Spinal cord (tissue), 10 donors: ENCODE measurements at places on chromosomes 12 and 14. TPM values are rescaled to one million over a fixed set of nuclear protein-coding genes. Genes with fewer than 3 reads are reported as not detected.

Gene AGAP2
- polyA plus RNA-seq: 120 TPM

Gene MUCL1
- polyA plus RNA-seq: not detected

Gene C3AR1
- polyA plus RNA-seq: 3.8 TPM

DNA sequence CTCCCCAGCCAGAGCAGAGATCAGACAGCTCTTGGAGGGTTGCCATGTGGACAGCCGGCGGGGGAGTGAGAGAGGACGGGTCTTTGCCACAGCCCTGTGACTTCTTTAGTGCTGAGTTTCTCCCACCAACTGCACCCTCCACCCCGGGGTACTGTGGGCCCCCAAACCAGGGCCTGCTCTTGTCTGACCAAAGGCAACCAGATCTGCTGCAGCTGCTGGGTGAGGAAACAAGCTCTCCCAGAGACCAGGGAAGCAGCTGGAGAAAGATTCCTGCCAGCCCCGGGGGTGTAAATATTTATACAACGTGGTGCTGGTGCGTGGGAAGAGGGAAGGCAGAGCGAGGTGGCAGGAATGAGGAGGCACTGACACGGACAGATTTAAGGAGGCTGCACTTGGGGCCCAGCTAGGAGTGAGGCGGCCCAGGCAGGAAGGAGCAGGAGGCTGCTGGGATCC is 14.3 kb upstream of the ZFP36L1 start:
- DNase-seq: no peak
- H3K36me3 ChIP-seq: peaks cover 2% of the 10 kb centered on the region
- H3K4me1 ChIP-seq: peaks cover 33% of the 10 kb centered on the region
- peak overlapping the region; percentile 63 for H3K27ac ChIP-seq
- H3K27me3 ChIP-seq: no peaks in the 10 kb centered on the region
- H3K4me3 ChIP-seq: no peak overlapping the region

Gene BATF
- polyA plus RNA-seq: 0.27 TPM

Gene LALBA
- polyA plus RNA-seq: not detected

GRCh38 chr12:45775964-45776363 is 46.5 kb downstream of the ARID2 start:
- no peak overlapping the region for H3K4me3 ChIP-seq
- H3K27me3 ChIP-seq: no peaks in the 10 kb centered on the region
- H3K27ac ChIP-seq: no peak overlapping the region
- no peaks in the 10 kb centered on the region for H3K36me3 ChIP-seq
- DNase-seq: no peak
- H3K4me1 ChIP-seq: no peaks in the 10 kb centered on the region

Gene STYK1
- polyA plus RNA-seq: 6.2 TPM

- no peak for DNase-seq
- H3K27me3 ChIP-seq: no peaks in the 10 kb centered on the region
- no peak overlapping the region for H3K27ac ChIP-seq
Measured at GRCh38 chr12:92992041-92992440, 62.9 kb upstream of the EEA1 start.

Gene RASSF9
- 3.0 TPM for polyA plus RNA-seq

DNA sequence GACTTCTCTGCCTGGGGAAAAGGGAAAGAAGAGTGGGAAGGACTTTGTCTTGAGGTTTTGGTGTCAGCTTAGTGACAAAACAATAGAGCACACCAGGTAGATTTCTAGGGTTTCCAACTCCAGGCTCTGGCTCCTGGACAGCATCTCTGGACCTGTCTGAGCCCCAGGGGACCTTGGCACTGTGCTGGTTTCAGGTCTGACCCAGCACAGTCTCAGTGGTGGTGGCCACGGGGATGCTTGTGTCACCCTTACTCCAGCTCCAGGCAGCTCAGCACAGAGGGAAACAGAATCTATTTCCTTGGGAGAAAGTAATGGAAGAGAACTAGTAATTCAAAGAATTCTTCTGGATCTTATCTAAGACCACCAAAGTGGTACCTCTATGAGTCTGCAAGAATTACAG is 11.1 kb upstream of the CKAP4 start:
- H3K27me3 ChIP-seq: no peaks in the 10 kb centered on the region
- no peaks in the 10 kb centered on the region for H3K36me3 ChIP-seq
- no peaks in the 10 kb centered on the region for H3K4me1 ChIP-seq
- H3K27ac ChIP-seq: no peak overlapping the region

DNA sequence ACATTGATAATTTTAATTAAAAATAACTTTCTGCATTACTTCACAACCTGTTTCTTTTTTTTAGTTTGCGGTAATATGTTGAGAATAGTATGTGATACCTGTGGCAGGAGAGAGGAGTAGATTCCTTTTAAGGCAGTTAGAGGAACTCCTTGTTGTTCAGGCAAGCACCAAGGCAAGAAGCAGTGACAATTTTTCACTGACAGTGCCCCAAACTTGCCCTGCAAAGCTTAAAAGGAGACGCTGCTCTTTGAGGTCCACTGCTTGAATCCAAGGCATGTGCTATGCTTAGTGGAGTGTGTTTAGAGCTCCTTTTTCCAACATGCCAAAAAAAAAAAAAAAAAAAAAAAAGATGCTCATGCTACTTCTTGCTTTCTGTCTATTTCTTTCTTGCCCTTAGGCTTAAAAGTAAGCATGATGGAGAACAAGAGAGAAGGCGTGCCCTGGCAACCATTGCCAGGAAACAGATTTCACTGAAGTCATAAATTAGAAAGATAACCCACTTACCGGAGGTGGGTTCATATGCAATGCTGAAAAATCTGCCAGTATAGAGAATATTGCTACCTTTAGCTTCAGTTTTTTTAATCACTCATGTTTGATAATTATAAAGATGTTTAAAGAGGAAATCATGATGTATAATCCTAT is 58.3 kb upstream of the DYRK2 start:
- no peaks in the 10 kb centered on the region for H3K36me3 ChIP-seq
- DNase-seq: no peak
- H3K4me1 ChIP-seq: no peaks in the 10 kb centered on the region
- H3K27me3 ChIP-seq: no peaks in the 10 kb centered on the region

GRCh38 chr12:50276912-50277671 is 6.2 kb downstream of the LIMA1 start:
- H3K36me3 ChIP-seq: no peaks in the 10 kb centered on the region
- no peaks in the 10 kb centered on the region for H3K27me3 ChIP-seq
- no peak overlapping the region for H3K27ac ChIP-seq
- H3K4me1 ChIP-seq: no peaks in the 10 kb centered on the region
- DNase-seq: no peak

GRCh38 chr14:106069804-106070625 is 543.6 kb downstream of the TMEM121 start:
- DNase-seq: no peak
- H3K27ac ChIP-seq: no peak overlapping the region
- H3K36me3 ChIP-seq: no peaks in the 10 kb centered on the region
- H3K27me3 ChIP-seq: no peaks in the 10 kb centered on the region
- H3K4me1 ChIP-seq: no peaks in the 10 kb centered on the region

Gene ZFP36L1
- polyA plus RNA-seq: 167 TPM

Gene RFX4
- polyA plus RNA-seq: 65.8 TPM

DNA sequence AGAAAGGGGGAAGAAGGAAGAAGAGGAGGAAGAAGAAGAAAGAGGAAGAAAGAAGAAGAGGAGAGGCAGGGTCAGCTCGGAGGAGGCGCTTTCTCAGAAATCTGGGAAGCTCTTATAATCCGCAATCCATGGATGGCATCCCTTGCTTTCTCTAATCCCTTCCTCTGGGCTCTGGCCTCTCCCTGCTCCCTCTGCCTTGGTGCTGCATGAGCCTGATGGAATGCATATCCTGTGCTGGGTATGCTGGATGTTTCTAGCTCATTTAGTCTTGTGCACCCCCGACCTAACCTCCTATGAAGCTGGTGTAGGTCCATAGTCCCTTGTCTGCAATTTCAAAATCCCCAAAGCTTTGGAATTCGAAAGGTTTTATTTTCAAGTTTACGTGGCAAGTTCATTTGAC is 94.2 kb upstream of the MYL2 start:
- no peak overlapping the region for H3K27ac ChIP-seq
- no peak for DNase-seq
- no peaks in the 10 kb centered on the region for H3K36me3 ChIP-seq
- no peak overlapping the region for H3K4me3 ChIP-seq
- H3K27me3 ChIP-seq: peaks cover 4% of the 10 kb centered on the region

DNA sequence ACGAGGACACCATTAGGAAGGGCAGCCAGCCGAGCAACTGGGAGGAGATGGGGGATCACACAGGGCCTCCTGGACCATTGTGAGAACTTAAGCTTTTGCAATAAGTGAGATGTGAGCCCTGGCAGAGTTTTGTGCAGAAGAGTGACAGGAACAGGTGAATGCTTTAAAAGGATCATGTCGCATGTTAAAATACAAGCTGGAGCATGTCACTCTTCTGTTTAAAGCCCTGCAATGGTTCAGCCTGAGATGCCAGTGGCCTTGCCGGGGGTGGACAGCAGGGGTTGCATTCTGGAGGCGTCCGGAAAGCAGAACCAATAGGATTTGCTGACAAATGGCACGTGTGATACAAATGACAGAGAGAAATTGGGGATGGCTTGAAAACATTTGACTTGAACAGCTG is 137.5 kb upstream of the RFLNA start:
- peaks cover 8% of the 10 kb centered on the region for H3K4me1 ChIP-seq
- H3K36me3 ChIP-seq: no peaks in the 10 kb centered on the region
- DNase-seq: no peak
- H3K27ac ChIP-seq: no peak overlapping the region

DNA sequence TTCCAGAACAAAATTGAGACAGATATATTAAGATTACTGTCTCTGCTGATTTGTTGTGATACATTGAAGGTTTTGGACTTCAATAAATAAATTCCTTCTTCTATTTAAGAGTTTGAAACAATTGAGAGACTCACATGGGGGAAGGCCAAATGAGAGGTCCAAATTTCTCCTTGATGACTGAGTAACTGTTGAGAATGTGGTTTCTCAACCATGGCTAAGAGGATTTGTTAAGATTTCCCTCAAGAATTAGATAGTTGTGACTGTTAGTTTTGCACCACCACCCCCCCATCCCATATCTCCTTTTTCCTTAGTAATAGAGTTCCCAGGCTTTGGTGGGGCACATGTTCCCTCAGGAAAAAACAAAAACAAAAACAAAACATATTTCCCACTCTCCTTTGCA is 47.7 kb upstream of the IGF1 start:
- no peak overlapping the region for H3K4me3 ChIP-seq
- no peaks in the 10 kb centered on the region for H3K36me3 ChIP-seq
- no peak overlapping the region for H3K27ac ChIP-seq
- no peak for DNase-seq
- no peaks in the 10 kb centered on the region for H3K4me1 ChIP-seq

DNA sequence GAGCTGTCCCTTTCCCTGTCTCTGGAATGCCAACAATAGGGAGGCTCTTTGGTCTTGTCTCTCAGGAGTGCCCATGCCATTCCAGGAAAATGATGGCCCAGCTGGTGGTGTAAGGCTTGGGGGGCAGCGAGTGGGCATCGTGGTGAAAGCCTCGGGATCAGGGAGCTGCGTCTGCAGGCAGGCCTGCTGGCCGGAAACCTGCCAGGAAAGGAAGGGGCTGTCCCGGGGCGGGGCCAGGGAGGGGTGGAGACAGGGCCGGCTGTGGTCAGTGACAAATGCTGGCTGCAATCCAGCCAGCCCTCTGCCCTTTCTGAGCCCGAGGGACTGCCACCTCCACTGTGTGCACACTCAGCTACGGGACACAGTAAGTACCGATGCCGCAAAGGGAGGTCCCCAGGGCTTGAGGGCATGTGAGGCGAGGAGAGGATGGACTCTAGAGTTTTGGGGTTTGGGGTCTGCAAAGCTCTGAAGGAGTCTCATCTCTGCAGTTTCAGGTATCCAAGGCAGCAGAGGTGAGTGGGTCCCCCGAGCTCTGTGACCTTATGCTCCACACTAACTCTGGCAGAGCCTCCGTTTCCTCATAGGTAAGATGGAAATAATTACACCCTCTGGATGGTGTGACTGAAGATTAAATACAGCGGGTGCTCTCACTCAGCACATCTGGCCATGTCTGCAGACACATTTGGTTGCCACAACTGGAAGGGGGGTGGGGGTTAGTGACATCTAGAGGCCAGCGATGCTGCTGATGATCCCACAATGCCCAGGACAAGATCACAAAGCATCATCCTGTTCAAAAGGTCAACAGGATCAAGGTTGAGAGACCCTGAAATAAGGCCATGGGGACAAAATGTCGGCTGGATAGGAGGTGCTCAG is at the start of gene SERPINA5:
Gene SERPINA5 (plus strand): TSS at position 300 of the 873 bp plus-strand sequence. CDS start 5,937 bp downstream, outside the sequence.
- no peaks in the 10 kb centered on the region for H3K27me3 ChIP-seq
- no peak within 1 kb of the TSS for H3K4me3 ChIP-seq
- H3K36me3 ChIP-seq: no peaks in the 10 kb centered on the region
- H3K4me1 ChIP-seq: peaks cover 12% of the 10 kb centered on the region
- peak; percentile 30 for DNase-seq

- no peaks in the 10 kb centered on the region for H3K27me3 ChIP-seq
- no peak overlapping the region for H3K4me3 ChIP-seq
- no peak for DNase-seq
- H3K27ac ChIP-seq: no peak overlapping the region
- H3K4me1 ChIP-seq: no peaks in the 10 kb centered on the region
Measured at GRCh38 chr14:87264272-87264785, 728.7 kb downstream of the GALC start.

- H3K27ac ChIP-seq: no peak overlapping the region
- H3K36me3 ChIP-seq: no peaks in the 10 kb centered on the region
- DNase-seq: no peak
- no peak overlapping the region for H3K4me3 ChIP-seq
- H3K4me1 ChIP-seq: no peaks in the 10 kb centered on the region
Measured at GRCh38 chr12:32821293-32821692, 65.6 kb upstream of the YARS2 start.

DNA sequence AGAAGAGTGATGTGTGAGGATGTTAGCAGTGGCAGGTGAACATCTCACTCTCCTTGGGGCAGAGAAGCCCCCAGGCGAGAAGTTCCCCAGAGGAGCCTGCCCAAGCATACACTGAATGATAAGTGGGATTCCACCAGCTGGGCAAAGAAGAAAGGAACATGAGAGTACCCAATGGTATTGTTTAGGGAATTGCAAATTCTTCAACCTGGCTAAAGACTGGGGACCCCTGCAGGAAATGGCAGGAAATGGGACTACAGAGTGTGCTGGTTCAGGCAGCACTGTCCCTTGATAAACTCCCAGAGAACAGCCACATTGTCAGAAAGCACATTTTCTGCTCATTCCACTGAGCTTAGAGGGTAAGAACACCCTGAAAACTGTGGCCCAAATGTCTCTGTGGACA is 121.3 kb downstream of the RPS29 start:
- no peaks in the 10 kb centered on the region for H3K36me3 ChIP-seq
- DNase-seq: no peak
- H3K27ac ChIP-seq: no peak overlapping the region
- no peaks in the 10 kb centered on the region for H3K27me3 ChIP-seq
- H3K4me1 ChIP-seq: no peaks in the 10 kb centered on the region

GRCh38 chr12:462936-463705 is 3.4 kb downstream of the B4GALNT3 start:
- peaks cover 22% of the 10 kb centered on the region for H3K4me1 ChIP-seq
- H3K36me3 ChIP-seq: no peaks in the 10 kb centered on the region

Gene GPRC5A
- polyA plus RNA-seq: 5.2 TPM

DNA sequence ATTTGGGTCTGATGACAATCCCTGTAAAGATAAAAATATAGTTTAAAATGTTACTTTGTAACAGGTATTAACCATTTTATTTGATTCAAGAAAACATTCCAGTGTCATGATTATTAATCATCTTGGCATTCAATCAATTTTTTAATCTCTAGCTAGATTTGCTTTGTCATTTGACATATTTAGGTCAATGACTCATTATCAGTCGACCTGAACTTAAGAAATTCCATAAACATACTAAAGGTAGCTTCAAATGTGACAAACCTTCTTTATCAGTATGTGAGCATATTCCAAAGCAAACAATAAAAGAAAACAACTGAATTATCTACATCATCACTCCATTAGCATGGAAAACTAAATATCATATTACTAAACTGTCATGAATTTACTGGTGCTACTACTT is 50.8 kb upstream of the CDKL1 start:
- H3K4me3 ChIP-seq: no peak overlapping the region
- H3K4me1 ChIP-seq: no peaks in the 10 kb centered on the region
- no peak overlapping the region for H3K27ac ChIP-seq

Gene SERPINA12
- not detected for polyA plus RNA-seq

GRCh38 chr14:69763761-69764510 is 3.0 kb upstream of the SRSF5 start:
- peaks cover 8% of the 10 kb centered on the region for H3K36me3 ChIP-seq
- H3K4me3 ChIP-seq: no peak overlapping the region

Gene EFS
- polyA plus RNA-seq: 45.6 TPM
